Stimulated activated naive CD8-positive, alpha-beta T cell treated with anti-CD3 and anti-CD28 coated beads, Interleukin-15, amount 100 ng/mL, for 72 hours (primary cell): ENCODE measurements at places on chromosomes 2 and 18.

DNA sequence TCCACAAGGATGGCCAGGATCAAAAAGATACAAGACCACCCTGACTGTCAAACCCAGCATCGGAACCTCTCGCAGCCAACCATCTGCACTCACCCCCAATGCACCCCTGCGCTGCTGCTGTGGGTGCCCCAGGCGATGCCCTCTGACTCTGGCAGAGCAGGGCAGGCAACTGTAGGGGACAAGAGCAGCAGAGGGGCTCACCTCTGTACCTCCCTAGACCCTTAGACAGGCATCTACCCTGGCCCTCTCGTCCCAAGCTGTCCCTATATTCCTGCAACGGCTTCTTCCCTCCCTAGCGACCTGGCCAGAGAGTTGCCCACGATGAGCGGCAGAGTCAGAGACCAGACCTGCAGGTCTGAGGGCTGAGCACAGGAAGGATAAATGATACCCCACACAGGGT, 128.2 kb downstream of the HDAC4 start:
- no peak for DNase-seq

DNA sequence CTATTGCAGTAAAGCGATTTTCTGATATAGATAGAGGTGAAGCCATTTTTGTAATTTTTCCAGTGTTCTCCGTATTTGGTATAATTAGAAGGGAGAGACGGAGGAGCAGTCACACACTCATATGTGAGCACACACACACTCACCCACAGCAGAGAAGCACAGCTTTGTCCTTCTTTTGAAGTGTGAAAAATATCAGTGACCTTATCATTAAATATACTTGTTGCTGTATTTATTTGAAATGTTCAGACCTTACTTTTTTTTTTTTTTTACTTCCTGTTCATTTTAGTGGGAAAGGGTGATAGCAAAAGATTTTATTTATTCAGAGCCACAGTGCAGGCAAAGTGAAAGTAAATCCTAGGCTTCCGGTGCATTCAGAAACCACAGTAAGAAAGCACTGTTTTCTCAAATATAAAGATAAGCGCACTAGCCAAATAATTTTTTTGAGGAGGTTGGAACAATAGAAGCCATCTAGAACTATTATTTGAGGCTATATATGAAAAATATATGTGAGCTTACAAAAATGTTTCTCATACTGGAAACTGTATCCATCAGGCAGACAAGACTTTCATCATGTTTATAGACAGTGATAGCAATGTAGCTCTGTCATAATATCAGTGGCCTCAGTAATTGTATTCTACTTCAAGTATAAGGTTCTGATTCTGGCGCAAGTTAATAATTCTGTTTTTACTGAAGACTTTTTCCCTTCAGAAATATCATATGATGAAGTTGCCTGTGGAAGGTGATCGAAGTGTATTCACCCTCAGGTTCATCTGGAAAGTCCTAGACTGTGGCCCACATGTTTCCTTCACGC, 37.2 kb downstream of the TSHZ1 start:
- no peak for DNase-seq

- DNase-seq: no peak
Measured at GRCh38 chr18:32550963-32551362, 80.3 kb upstream of the GAREM1 start.

DNA sequence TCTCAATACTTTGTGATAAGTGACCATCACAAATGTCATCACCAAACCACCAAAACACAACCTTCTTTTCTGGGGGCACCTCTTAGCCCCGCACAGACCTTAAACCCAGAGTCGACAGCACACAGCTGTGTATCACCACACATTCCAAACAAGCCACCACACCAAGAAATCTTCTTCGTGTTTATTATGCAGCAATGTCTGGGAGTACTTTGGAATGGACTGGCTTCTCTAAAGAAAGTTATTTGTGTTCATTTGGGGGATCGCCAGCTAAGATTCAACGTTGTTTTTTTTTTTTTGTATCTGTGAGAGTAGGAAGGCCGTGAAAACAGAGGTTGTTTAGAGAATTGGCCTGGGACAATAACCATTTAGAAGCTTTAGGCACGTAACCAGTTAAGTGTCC, 1.1 kb upstream of the MTA3 start:
- DNase-seq: no peak

- no peak for DNase-seq
Measured at GRCh38 chr18:62569081-62569655, 46.3 kb downstream of the ZCCHC2 start.

- no peak for DNase-seq
Measured at GRCh38 chr2:72293620-72294019, 146.0 kb upstream of the CYP26B1 start.

GRCh38 chr2:68721482-68722101, 13.0 kb upstream of the ARHGAP25 start:
- DNase-seq: no peak

- peak; percentile 28 for DNase-seq
Measured at GRCh38 chr2:47907039-47907781, 912 bp upstream of the FBXO11 start.

DNA sequence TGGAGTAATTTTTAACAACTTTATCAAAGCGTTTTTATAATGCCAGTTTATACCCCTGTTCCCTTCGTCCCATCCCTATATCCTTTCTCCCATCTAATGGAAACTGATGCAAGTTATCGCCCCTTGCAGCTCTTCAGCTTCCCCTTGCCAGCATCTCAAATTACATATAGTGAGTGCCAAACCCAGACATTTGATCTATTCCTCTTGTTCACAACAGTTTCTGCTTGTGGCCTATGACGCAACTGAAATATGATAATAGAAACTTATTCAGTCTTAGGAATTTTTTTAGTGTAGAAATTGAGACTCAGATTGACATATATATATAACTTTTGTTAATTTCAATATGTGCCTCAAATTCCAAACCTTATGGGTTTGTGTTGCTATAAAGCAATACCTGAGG, 562.2 kb upstream of the VWC2L start:
- DNase-seq: no peak

DNA sequence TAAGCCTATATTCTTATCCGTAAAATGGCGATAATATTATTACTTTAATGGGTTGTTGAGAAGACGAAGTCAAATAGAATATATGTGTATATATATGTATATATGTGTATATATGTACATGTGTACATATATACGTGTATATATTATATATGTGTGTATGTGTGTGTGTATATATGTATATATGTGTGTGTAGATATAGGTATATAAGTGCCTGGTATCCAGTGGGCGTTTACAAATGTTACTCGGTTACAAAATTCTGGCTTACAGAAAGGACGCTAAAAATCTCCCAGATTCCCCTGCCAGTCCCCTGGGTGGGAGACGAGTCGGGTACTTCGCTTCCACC, 295 bp upstream of the MTX2 start:
- no peak for DNase-seq

DNA sequence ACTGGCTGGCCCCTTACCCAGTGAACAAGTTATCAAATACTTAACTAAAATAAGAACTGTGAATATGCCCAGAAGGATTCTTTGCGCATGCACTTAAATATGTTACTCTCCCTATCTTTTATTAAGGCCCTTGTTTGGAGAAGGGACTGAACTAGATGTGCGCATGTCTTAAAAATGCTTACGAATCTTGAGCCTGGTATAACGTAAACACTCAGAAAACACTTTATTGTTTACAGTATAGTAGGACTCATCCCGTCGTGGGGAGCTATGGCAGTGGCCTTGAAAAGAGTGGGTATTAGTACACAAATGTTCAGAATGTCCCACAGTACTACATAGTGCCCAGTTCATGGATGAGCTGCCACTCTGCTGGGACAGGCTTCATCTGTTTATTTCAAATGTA, 75.9 kb upstream of the MAP4K3 start:
- DNase-seq: no peak

- DNase-seq: no peak
Measured at GRCh38 chr2:177797808-177798207, 274.8 kb downstream of the PDE11A start.

GRCh38 chr2:48529194-48529593, 760 bp upstream of the STON1 start:
- no peak for DNase-seq

DNA sequence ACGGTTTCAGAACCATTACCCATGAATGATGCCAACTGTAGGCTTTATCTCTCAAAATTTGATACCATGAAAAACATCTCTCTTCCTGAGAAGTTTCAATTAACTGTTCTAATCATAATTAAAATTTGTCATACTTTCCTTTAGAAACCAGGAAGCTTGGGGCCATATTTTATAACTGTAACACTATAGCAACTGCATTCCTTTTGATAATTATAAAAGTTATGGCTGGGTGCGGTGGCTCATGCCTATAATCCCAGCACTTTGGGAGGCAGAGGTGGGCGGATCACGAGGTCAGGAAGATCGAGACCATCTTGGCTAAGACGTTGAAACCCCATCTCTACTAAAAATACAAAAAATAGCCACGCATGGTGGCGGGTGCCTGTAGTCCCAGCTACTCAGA, 70.6 kb downstream of the DNAH7 start:
- no peak for DNase-seq

DNA sequence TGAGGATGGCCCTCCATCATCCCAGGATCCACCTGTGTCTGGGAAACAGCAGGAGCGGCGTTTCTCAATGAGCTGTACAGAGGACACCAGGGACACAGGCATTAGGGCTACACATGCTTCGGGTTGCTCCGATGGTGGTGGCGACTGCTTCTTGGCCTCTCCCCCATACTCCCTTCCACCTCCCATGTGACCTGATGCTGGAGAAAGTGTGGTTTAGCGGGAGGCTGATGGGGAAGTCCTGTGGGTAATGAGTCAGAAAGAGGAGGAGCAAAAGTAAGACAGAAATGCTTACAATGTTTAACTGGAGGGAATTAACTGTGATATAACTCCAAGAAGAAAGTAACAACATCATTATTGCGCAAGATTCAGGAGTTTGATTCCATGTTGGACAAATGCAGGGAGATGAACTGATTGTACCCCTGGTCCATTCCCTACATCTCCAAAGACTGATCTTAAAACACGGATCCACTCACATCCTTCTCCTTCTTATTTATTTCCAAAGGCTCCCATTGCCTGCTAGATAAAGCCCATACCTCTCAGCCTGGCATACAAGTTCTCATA, 186.6 kb downstream of the NRP2 start:
- DNase-seq: peak; percentile 42

DNA sequence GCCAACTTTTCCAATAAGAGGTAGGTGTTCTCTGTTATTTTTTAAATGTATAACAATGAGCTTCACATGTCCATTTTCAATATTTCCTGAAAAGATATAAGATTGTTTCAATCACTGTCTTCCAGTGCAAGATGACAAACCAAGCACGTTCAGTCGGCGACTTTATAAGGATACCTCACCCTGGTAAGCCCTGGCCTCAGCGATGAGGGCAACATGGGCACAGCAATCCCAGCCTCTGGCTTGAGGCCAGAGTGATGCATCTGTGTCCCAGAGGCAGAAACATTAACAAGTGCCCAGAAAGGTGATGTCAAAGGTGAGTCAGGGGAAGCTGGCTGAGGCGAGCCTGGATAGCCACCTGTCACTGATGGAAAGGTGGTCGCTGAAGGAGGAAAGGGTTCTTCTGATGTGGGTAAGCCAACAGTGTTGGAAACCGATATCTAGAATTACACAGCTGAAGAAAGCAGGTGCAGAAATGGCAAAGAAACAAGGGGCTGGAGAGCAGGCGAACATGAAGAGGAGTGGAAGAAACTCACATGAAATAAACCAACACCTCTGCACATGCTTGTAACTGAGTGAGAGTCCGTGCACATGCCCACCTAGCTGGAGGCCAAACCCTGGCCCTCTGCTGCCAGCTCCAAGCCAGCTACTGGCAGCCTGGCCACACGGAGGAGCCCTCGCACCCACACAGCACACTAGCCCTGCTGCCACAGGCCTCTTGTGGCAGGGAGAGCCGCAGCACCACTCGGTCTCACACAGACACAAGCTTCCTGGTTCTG, 65.5 kb downstream of the FBXO15 start:
- peak; percentile 83 for DNase-seq

- DNase-seq: no peak
Measured at GRCh38 chr2:88416016-88416663, 36.4 kb downstream of the FOXI3 start.

DNA sequence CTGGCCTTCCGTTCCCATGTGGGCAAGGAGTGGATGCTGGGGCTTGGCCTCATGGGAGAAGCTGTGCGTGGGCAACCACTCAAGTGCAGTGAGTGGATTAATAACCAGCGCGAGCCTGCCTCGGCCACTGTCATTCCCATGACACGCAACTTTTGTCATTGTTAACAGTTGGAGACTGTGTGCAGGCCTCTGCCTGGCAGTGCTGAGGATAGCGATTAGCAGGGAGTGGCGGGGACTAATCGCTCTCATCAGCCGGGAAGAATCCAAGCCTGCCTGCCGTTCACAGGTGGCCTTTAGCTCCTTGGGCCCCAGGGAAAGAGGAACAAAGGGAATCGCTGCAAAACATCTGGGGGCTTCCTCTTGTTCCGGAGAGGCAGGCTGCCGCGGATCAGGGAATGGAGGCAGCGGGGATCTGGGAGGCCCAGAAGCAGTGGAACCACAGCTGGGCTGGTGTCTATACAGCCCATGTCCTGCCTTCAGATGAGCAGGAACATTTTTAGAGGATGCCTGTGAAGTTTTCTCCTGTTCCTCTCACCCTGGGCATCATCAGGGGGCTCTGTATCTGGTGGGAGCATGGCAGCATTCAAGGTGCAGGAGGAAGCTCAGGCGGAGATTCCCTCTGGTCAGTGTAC, 53.8 kb downstream of the CTIF start:
- DNase-seq: no peak

GRCh38 chr2:169002161-169002738, 28.9 kb downstream of the ABCB11 start:
- no peak for DNase-seq

DNA sequence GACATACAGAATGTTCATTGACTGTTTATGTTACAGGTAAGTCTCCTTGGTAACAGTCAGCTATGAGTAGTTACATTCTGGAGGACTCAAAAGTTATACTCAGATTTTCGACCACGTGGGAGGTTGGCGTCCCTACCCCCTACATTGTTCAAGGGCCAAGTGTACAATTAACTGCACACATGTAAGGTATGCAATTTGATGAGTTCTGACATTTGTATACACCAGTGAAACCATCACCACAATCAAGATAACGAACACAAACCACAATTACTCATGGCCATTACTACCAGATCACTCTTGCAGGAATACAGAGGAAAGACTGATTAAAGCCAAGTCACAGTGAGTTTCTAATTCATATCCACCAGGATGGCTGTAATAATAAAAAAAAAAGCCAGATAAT, 39.6 kb upstream of the LDLRAD4 start:
- no peak for DNase-seq

DNA sequence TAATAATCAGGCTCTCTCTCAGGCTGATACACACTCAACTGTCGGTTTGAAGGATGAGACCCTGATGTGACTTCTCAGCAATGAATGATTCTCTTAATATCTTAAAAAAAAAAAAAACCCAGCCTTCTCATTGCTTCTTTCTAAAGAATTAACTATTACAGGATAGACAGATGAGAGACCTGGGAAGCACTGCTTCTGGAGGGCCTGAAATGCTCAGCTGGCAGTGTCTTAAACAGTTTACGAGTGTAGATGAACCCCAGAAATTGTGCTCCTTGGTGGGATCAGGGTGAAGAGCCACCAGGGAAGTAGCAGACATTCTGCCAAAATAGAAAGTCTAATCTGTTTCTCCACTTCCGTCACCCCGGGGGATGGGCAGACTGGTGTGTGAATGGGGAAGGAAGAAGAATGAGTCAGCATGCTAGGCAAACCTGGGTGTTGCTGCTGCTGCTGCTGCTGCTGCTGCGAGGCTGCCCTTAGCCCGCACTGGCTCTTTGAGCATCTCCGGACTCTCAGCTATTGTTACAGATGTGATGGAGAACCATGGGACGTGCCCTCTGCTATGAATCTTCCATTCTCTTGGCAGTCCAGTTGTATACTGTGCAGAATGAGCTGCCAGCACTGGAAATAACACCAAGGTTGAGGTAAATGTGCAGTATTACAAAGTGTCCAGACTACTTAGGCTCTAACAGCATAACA, 158.4 kb downstream of the SETBP1 start:
- peak; percentile 25 for DNase-seq
